ENCODE measurements at places on chromosomes 7 and 10.

DNA sequence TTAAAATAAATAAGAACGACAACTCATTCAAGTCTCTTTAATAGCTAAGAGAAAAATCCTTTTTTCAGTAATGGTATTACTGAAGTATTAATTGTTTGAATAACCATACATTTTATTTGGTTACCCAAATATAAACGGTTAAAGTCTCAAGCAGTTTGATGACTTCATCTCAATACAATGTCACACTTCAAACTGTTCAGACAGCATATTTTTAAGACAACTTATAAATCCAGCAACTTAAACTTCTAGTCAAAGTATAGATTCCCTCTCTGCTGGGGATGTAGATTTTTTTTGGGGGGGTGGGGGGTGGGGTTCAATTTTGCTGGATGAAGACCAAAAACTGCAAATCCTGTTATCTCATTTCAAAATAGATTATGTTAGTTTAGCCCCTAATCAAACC, 42.0 kb downstream of the GNA12 start:
- no peak for DNase-seq

DNA sequence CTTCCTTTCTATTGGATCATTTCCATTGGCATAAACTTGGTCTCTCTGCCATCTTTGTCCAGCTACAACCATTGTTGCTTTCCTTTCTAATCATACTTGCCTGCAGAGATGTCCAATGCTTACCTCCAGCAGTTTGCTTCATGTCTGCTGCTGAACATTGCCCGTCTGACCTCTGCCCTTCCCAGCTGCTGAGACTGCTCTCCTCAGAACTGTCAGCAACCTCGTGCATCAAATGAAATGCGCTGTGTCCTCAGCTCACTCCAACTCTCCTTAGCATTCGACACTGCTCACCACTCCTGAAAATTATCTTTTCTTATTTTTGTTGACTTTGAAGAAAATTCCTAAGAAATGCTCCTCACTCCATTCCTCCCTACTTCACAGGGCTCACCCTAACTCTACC, 5.0 kb downstream of the FAM170B start:
- no peak for DNase-seq

DNA sequence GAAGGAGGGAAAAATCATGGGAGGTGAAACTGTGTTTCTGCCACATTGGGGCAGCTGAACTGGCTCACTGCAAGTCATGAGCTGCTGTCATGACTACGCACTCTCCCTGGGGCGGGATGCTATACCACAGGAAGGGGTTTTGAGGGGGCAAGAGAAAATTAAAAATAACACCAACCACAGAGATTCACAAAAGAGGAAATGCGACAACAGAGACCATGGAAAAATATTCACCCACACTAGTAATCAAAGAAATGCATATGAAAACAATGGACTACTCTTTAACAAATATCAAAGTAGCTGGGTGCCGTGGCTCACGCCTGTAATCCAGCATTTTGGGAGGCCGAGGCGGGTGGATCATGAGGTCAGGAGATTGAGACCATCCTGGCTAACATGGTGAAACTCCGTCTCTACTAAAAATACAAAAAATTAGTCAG, 65.2 kb upstream of the TM9SF3 start:
- peak; percentile 60 for DNase-seq

DNA sequence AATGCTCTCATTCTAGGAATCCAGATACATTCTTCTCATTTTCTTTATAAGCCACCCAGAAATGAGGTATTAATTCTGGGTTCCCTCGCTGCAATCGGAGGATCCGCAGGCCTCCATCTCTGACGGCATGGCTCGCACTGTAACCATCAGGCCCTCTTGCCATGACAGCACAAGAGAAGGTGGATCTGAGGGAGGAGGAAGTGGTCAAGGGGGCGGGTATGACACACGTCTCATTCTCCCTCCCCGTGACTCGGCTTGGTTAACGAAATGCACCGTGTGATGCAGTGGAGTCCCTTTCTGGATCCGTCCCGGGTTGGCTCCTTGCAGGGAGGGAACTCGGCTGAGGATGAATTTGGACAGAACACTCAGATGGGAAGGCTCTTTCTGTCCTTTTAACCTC, 280.2 kb downstream of the TCERG1L start:
- DNase-seq, result no peak

DNA sequence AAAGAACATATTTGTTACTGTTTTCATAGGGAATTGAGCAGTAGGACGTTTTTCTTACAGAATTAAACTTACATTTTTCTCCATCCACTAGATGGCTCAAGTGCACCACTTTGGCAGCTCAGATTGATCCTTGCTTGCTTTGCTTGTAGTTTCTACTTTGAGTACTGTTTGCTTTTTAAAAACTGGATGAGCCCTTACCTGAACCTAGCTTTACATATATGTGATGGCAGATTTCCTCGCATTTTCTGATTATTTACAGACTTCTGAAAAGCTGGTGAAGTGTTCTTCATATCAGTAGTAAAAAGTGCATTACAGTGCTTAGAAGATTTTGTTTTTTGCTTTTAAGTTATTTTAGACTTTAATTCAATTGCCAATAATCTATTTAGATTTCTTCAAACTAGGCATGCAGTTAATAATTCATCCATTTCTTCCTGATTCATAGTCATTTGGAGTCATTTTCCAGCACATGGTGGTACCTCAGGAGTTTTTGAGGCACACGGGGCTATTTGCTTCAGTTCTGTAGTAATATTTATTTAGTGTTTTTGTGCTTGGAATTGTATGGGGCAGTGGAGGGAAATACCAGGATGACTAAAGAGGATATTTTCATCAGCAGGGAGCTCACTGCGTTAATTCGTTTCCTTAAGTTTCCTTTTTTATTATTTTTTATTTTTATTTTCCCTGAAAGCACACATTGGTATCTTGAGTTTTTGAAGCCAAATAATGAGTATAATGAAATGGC, 57.3 kb downstream of the MAPK8 start:
- DNase-seq, result peak; percentile 47

- no peak for DNase-seq
Measured at GRCh38 chr7:3431306-3431705, 130.3 kb downstream of the SDK1 start.

All from CD4-positive, alpha-beta T cell treated with Interleukin-17A for 1 hour (primary cell).